ENCODE measurements at places on chromosomes 7 and 10.

- DNase-seq = no peak
These were observed 2.5 kb downstream of the ASB13 start for GRCh38 chr10:5663692-5664427.

DNA sequence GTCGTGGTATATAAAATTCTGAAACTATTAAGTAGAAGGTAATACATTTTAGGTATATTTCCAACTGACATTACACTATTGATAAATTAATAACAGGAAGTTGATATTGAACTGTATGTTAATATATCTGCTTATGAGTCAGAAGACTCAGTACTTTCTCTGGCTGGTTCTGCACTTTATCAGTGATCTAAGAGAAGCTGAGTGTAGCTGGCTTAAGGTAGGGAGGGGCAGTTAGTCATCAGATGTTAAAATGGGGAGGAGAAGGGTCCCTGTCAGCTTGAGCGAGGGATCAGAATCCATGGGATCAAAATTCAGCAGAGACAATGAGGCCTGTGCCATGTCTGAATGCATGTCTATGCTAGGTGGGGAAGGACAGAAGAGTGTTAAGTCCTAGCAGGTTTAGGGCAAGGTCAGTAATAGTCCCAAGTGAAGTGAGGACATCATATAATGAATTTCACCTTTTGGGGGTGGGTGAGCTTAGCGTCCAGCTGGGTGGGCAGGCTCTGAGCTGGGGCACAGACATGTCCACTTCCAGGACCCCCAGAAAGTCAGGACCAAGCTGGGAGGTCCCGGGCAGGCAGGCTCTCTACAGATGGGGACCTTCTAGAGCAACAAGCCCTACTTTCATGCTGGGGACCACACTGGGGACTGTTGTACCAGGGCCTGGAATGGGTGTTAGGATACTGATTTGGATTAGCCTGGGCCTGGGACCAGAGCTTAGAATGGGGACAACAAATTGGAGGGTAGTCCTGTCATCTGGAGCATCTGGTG is 82.9 kb downstream of the WDFY4 start:
- DNase-seq = no peak

DNA sequence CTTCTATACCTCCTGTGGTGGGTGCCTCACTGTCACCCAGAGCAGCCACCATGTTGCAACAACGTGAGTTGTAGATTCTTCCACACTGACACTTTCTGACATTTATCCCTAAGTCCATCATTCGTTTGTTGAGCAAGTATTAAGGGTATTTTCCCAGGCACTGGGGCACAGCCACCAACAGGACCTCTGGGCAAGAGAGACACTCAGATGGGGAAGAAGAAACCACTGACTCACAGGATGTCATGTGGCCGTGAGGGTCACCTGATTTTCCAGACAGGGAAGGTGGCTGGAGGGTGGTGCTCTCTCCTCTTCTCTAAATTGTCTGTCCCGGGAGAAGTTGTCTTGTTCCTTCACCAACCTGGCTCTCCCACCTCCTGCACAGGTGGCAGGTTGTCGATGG is 51.7 kb upstream of the PPIF start:
- no peak for DNase-seq

DNA sequence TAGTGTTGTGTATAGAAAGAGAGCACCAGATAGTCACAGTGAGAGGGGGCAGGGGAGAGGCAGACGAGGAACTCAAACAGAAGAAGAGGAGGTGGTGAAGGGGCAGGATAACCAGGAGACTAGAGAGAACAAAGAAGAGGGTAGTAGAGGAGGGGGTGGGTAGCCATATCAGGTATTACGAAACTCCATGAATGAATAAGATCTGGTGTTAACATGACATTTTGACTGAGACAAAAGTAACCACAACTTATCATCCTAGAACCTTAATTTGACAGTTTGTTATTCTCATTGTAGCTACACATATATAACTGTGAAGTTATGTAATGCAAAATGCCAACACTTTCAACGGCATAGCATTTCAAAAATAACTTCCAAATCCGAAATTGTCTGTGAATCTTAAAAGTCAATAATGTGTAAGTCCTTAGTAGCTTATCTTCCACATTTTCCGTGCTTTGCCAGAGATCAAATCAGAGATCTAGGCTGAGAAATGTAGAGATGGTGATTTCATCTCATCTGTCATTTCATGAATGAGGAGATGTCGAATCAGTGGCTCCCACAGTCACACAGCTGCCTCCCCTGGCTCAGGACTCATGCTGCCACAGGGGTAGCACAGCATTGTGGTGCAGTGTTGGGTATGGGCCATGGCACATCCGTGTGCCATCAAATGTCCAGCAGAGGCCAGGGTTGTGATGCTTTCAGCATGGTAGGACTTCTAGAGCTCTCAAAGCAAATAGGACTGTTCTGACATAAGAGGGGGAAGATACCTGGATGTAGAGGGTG is 202.1 kb downstream of the HECW1 start:
- DNase-seq = no peak

DNA sequence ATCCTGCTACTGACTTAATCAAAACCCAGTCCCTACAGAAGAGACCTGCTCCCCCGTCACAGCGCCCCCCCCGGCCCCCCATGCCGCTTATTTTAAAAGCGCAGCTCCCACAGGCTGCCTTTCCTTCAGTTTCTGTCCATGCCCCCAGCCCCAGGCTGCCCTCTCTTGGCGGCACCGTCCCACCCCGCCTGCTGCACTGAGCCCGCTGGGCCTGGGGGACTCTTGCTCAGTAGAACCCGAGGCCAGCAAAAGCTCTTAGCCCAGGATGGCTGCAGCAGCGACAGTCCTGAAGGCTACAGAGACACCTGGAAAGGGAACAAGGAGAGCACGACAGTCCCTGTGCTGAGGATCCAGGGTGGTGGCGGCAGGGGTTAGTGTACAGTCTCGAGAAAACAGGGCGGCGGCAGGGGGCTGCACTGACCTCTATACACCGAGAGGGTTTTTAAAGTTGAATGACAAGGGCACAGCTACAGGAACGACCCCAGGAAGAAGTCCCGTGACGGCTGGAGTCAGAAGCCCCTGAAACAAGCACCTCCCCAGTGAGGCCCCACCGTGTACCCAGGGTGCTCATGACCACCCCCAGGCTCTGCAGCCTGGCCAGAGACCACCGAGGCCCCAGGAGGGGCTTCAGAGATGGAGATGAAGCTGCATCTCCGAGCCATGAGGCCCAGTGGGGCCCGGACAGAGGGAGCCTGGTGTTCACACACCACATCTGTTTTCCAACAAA is 54.4 kb downstream of the ZRANB1 start:
- no peak for DNase-seq

- DNase-seq = no peak
These were observed 32.4 kb downstream of the CCSER2 start for GRCh38 chr10:84360637-84361365.

- DNase-seq = no peak
These were observed 47.5 kb downstream of the WIPF3 start for GRCh38 chr7:29853789-29854188.

DNA sequence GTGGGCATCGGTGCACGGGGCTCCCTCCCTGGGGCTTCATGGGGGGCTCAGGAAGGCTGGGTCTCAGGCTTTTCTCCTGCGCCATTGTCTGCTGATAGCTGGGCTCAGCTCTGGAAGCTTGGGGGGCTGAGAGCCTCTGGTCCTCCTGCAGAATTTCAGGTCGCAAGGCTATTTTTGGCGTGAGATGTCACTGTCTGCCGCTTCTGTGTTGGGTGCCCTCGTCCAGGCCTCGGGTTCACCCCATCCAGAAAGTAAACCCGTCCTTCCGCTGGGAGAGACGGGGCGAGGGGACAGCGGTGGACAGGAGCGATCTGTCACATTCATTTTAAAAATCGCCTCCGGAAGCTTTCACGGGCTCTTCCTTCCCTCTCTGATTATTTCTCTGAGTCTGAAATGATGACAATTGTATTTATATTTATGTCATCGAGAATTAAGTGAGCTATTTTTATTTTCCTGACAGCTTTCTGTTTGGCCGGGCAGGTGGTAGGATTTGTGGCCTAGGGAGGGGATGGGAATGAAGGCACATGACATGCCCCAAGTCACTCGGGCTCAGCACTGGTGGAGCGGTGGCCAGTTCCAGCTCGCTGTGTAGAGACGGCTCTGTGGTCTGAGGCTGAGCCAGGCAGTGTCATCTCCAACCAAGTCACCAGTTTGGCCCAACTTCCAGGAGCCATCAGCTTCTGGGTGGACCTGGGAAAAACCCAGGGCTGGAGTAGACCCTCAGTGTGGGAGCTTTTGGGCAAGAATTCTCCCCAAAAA is 40.7 kb upstream of the AP5Z1 start:
- no peak for DNase-seq

DNA sequence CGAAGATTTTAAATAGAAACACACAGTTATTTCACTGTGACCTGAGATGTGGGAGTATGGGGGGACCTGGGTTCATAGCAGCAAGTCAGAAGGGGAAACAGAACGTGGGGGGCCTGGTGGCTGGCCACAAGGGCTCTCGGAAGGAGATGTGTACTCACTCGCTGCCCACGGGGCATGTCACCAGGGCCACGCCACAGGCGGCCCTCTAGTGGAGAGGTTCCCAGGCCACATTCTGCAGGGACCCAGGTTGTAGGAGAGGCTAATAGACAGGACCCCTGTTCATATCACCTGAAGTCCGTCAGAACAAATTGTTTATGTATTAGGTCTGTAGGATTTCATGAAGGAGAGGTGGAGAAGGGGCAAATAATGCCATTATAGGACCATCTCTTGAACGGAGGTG is 25.1 kb upstream of the SVOPL start:
- no peak for DNase-seq

DNA sequence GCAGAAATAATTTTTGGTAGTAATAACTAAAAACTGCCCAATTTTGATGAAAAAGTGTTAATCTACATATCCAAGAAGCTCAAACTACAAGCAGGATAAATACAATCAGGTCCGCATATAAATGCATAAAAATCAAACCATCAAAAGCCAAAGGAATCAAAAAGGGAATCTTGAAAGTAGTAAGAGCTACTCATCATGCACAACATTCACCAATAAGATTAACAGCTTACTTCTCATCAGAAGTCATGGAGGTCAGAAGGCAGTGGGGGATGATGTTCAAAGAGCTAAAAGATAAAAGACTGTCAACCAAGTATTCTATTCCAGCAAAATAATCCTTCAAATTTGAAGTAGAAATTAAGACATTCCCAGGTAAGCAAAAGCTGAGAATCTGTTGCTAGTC is 76.4 kb downstream of the CRPPA start:
- DNase-seq = no peak

DNA sequence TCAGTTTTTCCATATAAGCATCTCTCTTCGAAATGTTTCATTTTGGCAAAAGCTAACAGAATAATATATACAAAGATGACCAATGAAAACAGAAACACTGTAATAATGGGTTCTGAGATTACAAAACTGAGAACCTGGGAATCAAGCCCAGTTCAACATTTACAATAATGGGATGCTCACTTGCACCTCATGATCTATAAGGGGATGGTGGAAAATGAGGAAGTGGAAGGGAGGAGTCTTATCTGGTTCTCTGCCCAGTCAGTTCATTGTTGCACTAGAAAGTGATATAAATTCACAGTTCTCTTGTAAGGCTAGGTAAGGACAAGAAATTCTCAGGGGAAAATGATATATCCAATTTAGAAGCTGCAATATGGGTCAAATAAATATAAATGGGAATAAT is 31.7 kb upstream of the RHOBTB1 start:
- DNase-seq = no peak

GRCh38 chr7:80763289-80763688 is 124.8 kb downstream of the CD36 start:
- DNase-seq = no peak

Data from NCI-H446 (cell line).